ENCODE measurements at places on chromosomes 3 and 15.

- DNase-seq = peak; percentile 43
Observed at GRCh38 chr15:101613130-101614000, 38.8 kb downstream of the TM2D3 start.

DNA sequence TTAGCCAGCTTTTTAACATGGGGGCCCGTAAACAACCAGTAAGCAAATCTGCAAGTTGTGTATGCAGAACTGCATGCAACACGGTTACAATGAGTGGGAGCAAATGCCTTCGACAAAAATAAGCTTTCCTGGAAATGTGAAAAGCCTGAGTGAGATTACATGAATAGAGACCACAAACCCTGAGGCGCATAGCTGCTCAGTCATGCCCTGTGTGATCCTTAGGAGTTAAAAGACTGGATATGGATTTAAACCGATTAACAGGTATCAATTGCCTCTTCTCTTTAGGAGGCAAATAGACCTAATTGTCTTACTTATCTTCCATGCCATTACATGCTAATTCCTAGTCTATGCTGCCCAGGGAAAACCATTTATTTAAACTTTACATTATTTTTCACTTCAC, 810.3 kb downstream of the ROBO1 start:
- no peak for DNase-seq

- DNase-seq = no peak
Observed at GRCh38 chr3:155941354-155941753, 70.9 kb downstream of the GMPS start.

DNA sequence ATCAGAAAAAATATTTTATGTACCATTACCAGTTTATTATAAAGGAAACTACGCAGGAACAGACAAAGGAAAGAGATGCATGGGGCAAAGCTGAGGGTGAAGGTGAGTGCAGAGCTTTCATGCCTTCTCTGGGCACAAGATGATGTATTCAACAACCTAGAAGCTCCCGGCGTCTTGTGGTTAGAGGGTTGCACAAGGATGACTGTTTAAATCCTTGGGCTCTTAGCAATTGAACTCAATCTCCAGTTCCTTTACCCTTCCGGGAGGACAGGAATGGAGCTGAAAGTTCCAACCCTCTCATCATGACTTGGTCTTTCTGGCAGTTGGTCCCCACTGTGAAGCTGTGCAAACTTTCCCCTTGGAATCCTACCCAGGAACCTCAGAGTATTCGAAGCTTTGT, 542.0 kb downstream of the EPHA3 start:
- DNase-seq = no peak

DNA sequence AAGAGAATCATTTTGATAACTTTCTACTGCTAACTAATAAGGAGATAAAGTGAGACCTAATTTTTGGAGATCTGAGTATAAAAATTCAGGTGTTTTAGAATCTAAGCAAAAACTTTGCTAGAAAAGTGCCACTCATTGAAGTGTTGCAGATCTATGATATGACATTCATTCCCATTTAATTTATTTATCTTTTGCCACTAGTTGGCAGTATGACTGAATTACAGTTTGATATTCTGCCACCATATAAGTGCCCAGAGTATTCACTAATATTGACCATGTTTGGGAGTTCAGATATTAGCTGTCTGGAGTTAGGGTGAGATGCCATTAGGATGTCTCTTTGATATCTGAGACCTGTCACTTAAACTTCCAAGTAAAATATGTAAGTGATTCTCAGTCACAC, 251.3 kb upstream of the GBE1 start:
- DNase-seq = no peak
